ENCODE measurements at places on chromosomes 13 and 19. TPM values are rescaled to one million over a fixed set of nuclear protein-coding genes. Genes with fewer than 3 reads are reported as not detected.
A peak's percentile ranks its signal among the peaks of the same experiment; 100 is the strongest.

RHPN2 gene
- 40.0 TPM for total RNA-seq

ZNF146 gene
- 44.0 TPM for total RNA-seq

CD177 gene
- 97.4 TPM for total RNA-seq

ZNF606 gene
- total RNA-seq, result 8.7 TPM

ERICH4 gene
- total RNA-seq, result not detected

GRCh38 chr19:18000915-18001776 lies 6.8 kb upstream of the ARRDC2 start:
- peak overlapping the region; percentile 90 for H3K27ac ChIP-seq
- H3K4me3 ChIP-seq, result peak overlapping the region; percentile 66
- H3K27me3 ChIP-seq, result no peaks in the 10 kb centered on the region
- DNase-seq, result peak; percentile 96
- H3K36me3 ChIP-seq, result no peaks in the 10 kb centered on the region
- H3K4me1 ChIP-seq, result no peaks in the 10 kb centered on the region

DNA sequence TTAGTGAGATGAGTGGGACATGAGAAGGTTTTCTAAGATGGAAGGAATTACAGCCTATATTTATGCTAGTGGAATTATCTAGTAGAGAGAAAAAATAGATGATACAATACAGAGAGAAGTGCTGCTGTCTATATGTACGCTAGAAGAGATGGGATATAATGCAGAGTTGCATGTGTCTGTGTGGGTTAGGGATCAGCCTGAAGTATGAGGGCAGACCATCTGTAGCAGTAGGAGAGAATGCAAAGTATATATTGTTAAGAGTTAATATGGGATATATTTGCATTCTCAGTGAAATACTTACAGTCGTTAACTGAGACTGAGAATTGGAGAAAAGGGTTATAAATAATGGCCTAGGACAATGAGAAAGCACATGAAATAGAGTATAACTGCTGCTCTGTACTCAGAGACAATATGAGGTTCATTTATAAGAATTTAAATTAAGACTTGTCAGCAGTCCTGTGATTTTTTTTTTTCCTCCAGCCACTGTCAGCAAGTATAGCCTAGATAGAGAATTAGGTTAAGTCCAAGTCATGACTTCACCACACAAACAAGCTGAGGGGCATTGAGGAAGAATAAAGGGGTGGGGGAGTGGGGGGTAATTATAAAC lies 77.8 kb downstream of the SLITRK1 start:
- no peak overlapping the region for H3K27ac ChIP-seq
- no peaks in the 10 kb centered on the region for H3K36me3 ChIP-seq
- H3K4me3 ChIP-seq, result no peak overlapping the region
- no peak for DNase-seq

- H3K27me3 ChIP-seq, result no peaks in the 10 kb centered on the region
- H3K36me3 ChIP-seq, result no peaks in the 10 kb centered on the region
- no peak overlapping the region for H3K27ac ChIP-seq
- H3K4me1 ChIP-seq, result no peaks in the 10 kb centered on the region
These were observed 131.2 kb downstream of the IRS2 start for GRCh38 chr13:109655206-109655600.

DNA sequence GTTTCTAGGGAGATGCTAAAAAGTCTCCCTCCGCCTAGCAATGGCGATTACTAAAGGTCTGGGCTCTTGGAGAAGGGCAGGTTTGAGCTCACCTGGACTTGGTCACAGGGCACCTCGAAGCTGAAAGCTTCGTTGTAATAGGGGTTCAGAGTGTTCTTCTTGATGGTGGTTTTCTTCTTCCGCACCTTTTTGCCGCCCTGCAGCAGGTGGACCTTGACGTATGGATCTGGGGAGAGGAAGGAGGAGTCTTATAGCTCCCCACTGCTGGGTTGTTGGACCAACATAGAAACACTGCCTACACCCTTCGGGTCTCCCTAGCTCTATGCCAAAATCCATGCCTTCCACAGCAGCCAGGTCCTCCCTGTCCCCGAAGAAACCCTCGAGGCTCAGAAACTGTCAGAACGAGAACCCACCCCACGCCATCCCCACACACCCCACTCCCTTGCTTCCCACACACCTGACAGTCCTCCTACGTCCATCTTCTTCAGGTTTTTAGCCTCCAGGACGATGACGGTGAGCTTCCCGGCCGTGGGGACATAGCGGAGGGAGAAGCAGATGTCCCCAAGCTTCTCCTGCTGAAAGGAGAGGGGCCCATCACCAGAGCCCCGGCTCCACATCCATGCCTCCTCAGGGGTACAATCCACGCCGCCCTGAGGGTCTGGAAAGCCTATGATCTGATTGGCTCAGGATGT lies 5.5 kb downstream of the SYT5 start:
- no peak overlapping the region for H3K27ac ChIP-seq
- no peaks in the 10 kb centered on the region for H3K36me3 ChIP-seq
- peaks cover 4% of the 10 kb centered on the region for H3K4me1 ChIP-seq
- H3K27me3 ChIP-seq, result peaks cover 22% of the 10 kb centered on the region

DNA sequence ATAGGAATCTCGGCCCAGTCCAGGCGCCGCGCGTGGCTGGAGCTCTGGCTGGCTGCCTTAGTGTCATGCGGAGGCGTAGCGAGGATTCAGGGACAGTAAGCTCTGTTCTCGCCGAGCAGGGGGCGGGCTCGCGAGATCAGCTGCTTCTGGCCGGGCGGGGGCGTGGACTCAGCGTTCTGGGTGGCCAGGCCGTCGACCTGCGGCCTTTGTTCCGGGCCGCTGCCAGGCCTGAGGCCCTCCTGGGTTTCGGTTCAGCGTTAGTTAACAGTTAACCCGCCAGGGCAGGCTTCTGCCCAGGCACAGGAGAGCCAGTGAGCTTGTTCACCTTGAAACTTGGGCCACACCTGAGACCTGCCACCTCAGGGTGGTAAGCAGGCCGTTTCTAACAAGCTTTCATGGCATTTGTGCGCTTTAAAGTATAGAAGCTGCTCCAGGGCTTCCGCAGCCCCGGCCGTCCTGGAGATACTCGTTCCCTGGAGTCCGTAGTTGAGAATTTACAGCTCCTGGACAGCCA lies 332.2 kb upstream of the SGCG start:
- H3K4me3 ChIP-seq, result no peak overlapping the region
- H3K27me3 ChIP-seq, result no peaks in the 10 kb centered on the region
- no peaks in the 10 kb centered on the region for H3K36me3 ChIP-seq
- no peak overlapping the region for H3K27ac ChIP-seq
- H3K4me1 ChIP-seq, result no peaks in the 10 kb centered on the region

- H3K27ac ChIP-seq, result no peak overlapping the region
- no peaks in the 10 kb centered on the region for H3K4me1 ChIP-seq
- no peak overlapping the region for H3K4me3 ChIP-seq
- no peaks in the 10 kb centered on the region for H3K36me3 ChIP-seq
These were observed 16.7 kb upstream of the CCDC124 start for GRCh38 chr19:17915940-17916593.

DNA sequence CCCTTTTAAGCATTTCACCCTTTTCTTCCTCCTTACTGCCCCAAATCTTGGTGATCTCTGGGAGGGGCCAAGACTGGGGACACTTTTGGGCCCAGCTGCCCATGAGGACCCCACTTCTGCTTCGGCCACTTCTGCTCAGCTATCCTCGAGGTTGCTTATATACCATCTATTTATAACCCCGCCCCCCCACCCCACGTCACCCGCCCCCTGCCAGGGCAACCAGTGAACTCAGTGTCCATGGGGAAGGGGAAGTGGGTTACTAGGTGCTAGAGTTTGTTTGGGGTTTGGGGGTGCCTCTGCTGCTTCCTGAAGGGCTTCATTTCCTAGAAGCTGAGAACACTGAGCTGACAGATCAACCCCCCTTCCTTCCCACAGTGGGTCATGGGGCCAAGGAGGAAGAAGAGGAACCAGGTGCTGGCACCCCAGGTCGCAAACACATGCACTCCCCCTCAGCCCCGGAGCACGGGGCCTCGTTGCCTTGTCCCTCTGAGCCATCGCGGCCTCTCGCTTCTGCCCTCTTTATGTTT lies 6.1 kb upstream of the ADGRE5 start:
- H3K27ac ChIP-seq, result peak overlapping the region; percentile 60
- H3K27me3 ChIP-seq, result no peaks in the 10 kb centered on the region
- no peaks in the 10 kb centered on the region for H3K36me3 ChIP-seq
- peaks cover 11% of the 10 kb centered on the region for H3K4me1 ChIP-seq
- no peak overlapping the region for H3K4me3 ChIP-seq

All from colonic mucosa (tissue), 4 donors.